Fibroblast of skin of scalp (primary cell): ENCODE measurements at places on chromosomes 5 and 9.

GRCh38 chr5:151024440-151025249 is 4.3 kb downstream of the GPX3 start:
- no peak for DNase-seq

DNA sequence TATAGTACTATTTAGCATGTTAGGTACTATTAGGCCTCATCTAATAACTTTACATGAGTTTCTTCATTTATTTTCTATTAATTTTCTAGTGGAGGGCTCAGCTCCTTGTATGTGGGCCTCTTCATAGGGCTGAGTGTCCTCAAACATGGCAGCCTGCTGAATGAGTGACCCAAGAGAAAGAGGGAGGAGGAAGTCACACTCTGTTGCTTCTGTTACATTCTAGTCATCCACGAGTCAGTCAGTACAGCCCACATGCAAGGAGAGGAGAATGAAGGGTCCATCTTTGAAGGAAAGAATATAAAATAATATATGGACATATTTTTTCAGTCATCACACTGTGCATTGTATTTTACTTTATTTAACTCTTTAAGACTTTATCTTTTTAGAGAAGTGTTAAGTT is 66.6 kb upstream of the NR3C1 start:
- DNase-seq = no peak

DNA sequence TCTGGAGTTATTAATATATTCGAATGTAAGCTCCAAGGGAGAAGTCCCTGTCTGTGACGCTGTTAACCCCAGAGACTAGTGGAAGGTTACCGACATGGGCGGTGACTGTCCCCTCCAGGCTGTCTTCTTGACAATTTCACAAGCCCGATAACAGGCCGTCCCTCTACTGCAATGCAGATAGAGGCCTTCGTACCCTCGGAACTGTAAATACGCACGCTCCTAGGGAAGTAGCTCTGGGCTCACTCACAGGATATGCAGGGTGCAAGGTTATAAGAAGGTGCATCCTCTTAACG is 680 bp upstream of the RFK start:
- peak; percentile 42 for DNase-seq

- peak; percentile 59 for DNase-seq
Observed at GRCh38 chr9:88396836-88397577, 8.8 kb downstream of the SPIN1 start.

- DNase-seq = no peak
Observed at GRCh38 chr9:33447799-33448553, 583 bp upstream of the AQP3 start.

GRCh38 chr5:56607551-56607950 is 207.8 kb upstream of the MAP3K1 start:
- peak; percentile 81 for DNase-seq

- DNase-seq = no peak
Observed at GRCh38 chr9:86859056-86859455, 88.2 kb downstream of the GAS1 start.

GRCh38 chr5:173785400-173785799 is 102.7 kb upstream of the CPEB4 start:
- DNase-seq = no peak

DNA sequence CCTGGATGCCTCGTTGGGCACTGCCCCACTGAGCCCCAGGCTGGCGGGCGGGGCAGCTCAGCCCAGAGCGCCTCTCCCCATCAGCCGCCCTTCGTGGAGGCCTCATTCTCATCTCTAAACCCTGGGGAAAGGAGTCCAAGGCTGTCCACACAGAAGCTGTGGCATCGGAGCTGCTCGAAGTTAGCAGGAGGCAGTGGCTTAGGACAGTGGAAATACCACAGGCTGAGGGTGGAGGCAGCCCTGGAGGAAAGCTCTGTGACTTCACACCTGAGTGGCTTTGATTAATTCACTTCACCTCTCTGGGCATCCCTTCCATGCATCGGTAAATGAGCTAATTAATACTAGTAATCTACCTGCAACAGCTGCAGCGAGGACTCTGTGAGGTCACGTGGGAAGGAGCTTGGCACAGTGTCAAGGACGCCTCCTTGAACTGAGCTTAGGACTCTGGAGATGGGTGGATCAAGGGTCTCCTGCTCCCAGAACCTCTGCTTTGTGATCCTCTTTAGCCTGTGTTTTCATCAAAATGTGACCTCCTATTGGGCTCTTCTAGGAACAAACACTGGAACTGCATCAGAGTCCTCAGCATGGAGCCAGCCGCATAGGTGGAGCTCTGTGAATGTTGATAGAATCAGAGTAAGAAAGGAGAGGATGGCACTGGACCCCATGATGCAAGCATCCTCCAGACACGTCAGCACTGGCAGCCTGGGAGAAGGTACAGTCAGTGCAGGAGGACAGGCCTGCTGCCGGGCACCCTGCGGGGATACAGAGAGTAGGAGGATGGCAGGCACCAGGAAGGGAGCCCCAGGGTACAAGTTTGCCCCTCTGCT is 842 bp upstream of the ANGPTL2 start:
- no peak for DNase-seq

DNA sequence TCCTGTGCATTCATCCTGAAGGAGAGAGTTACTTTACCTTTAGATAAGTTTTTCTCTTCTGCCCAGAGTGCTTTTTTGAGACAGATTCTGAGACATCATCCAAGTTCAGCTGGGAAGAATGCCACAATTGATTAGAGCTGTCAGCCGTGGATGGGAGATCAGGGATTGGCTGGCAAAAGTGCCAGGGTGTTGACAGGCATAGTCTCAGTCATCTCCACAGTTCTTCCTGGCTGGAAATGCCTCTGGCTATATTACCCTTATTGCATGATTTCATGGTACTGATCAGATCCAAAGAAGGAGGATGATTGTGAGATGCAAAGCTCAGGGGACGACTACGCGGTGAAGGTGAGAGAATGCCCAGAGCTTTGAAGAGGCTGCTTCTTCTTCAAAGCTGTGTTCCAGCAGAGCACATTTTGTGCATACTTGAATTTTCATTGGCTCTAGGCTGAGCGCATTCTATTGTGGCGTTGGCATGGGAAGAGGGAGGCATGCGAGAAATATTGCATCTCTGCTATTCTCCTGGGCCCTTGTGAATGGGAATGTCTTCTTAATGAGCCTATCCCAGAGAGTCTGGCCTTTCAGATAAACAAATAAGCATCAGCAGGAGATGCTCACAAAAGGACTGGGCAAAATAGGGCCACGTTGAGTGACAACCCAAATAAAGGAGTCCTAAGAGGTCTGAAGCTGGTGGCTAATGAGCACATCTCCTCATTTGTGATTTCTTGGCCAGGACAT is 82.1 kb downstream of the GRIA1 start:
- no peak for DNase-seq

GRCh38 chr9:12232836-12233235 is 460.3 kb upstream of the TYRP1 start:
- DNase-seq = no peak

- no peak for DNase-seq
Observed at GRCh38 chr9:20270161-20270560, 352.1 kb downstream of the MLLT3 start.

GRCh38 chr5:72459089-72459661 is 48.0 kb downstream of the ZNF366 start:
- no peak for DNase-seq

DNA sequence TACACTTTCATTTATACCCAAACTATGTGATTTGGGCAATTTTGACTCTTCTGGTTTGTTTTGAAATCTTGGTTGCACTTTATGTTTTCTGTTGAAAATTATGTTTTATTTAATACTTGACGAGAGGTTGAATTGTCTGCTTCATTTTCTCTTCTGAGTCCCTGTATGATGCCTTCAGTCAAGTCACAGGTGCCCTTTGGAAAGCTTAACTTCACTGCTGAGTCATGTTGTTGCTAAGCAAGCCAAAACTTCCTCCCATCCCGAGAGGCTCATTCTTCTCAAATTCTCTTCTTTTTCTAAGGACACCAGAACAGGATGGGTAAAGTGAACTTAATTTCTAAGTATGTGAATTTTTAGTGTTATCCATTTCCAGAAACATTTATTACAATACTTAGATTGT is 455.3 kb upstream of the PTGER4 start:
- peak; percentile 31 for DNase-seq

DNA sequence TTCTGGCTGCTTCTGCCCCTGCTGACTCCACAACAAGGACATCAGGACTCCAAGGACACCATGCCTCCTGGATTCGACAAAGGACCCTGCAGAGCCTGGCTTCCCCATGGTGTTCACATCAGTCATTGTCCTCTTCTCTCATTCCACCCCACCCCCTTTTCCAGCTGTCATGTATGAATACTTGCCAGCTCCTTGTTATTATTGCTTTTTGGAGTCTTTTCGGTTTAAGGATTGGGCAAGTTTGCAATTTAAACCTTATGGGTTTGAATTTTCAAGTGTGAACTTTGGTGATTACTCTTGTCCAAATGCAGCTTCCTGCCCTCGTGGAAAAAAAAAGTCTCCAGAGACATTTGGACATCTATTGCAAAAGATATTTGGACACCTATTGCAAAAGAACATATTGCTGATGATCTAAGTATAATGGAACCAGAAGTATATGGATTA is 14.2 kb upstream of the LVRN start:
- peak; percentile 30 for DNase-seq

- DNase-seq = peak; percentile 35
Observed at GRCh38 chr9:15277400-15278090, 29.5 kb downstream of the TTC39B start.

DNA sequence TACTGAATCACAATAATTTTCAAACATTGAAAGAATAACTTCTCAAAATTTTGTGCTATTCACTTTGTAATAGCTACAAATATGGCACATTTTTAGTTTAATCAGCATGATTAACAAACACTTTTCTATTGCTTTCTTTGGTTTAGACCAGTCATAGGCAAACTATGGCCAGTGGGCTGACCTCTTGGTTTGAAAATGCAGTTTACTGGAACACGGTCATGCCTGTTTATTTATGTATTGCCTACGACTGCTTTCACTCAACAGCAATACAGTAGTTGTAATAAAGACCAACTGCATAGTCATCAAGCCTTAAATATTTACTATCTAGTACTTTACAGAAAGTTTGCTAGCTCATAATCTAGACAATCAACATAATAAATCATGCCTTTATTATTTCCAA is 810.8 kb downstream of the TLE1 start:
- no peak for DNase-seq

DNA sequence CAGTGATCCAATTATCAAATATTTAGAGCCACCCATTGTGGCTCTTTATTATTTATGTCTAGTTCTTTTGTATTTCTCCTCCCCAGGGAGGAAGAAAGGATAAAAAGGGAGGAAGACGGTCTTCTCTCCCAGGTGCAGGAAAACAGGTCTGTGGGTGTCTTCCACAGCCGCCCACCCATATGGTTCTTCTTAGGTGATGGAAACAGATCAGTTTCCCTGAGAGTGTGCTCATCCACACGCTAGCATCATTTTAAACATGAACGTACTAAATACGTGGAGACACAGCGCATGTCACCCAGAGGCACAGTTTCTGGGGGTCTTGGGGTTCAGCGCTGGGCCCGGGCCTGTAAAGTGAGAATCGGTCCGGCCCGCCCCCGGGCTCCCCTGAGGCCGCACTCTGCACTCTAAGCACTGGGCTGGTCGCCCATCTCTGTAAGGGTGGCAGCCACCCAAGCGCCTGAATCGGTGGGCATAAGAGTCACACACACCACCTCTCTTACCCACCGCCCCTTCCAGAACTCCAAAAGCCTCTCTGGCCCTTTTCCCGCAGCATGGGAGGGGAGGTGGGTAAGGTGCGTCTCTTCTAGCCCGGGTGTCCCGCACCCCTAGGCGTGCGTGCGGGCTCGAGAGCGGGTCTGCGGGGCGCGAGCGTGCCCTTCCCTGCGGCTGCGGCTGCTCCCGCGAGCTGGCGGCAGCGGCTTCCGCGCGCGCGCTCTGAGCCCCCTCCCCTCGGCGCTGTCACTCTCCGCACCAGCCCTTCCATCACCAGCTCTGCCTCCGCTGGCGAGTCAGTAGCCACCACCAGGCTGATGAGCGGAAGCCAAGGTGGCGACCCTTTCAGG is 1.3 kb downstream of the PTCH1 start:
- DNase-seq = no peak

GRCh38 chr5:40309851-40310250 is 369.9 kb upstream of the PTGER4 start:
- no peak for DNase-seq

DNA sequence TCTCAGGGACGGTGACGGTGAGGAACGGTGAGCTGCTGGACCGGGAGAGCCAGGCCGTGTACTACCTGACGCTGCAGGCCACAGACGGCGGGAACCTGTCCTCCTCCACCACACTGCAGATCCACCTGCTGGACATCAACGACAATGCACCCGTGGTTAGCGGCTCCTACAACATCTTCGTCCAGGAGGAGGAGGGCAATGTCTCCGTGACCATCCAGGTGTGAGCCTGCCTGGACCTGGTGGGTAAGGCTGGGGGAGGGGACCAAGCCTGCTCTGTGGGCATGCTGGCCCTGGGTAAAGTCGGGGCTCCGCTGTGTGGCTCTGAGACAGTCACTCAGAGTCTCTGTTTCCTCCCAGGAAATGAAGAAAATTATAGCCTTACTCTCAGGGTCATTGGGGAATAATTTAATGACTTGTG is 29.3 kb downstream of the CDHR2 start:
- peak; percentile 13 for DNase-seq

GRCh38 chr9:37923118-37923795 is 19.3 kb upstream of the SLC25A51 start:
- no peak for DNase-seq

DNA sequence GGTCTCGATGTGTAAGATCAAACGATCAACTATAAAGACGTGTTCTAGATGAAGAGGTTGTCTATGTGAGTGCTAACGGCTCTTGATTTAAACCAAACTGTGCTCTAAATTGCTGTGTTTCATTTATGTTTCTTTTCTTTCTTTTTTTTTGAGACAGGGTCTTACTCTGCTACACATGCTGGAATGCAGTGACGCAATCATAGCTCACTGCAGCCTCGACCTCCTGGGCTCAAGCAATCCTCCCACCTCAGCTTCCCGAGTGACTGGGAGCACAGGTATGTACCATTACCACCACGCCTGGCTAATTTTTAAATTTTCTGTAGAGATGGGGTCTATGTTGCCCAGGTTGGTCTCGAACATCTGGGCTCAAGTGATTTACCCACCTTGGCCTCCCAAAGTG is 24.0 kb upstream of the RNF130 start:
- no peak for DNase-seq

- DNase-seq = no peak
Observed at GRCh38 chr5:170357955-170358444, 31.2 kb downstream of the KCNMB1 start.

DNA sequence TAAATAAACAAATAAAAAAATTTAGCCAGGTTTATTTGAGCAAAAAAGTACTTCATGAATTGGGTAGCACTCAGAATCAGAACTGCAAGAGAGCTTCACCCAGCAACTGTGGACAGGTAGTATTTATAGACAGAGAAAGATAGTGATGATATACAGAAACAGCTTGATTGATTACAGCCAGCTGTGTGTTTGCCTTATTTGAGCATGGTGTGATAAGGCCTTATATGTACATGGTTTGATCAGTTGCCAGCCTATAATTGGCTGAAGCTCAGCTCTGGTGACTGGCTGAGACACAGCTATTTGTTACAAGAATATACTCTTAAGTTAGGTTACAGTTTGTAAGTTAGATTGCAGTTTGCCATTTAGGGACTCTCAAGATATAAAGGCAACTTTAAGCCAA is 34.3 kb upstream of the ARL15 start:
- DNase-seq = peak; percentile 14
